NCI-H1105 (cell line): ENCODE measurements at places on chromosomes 5 and 9.
A peak's percentile ranks its signal among the peaks of the same experiment; 100 is the strongest.

GRCh38 chr5:164688437-164688836 is 1183.0 kb downstream of the MAT2B start:
- DNase-seq, result no peak

DNA sequence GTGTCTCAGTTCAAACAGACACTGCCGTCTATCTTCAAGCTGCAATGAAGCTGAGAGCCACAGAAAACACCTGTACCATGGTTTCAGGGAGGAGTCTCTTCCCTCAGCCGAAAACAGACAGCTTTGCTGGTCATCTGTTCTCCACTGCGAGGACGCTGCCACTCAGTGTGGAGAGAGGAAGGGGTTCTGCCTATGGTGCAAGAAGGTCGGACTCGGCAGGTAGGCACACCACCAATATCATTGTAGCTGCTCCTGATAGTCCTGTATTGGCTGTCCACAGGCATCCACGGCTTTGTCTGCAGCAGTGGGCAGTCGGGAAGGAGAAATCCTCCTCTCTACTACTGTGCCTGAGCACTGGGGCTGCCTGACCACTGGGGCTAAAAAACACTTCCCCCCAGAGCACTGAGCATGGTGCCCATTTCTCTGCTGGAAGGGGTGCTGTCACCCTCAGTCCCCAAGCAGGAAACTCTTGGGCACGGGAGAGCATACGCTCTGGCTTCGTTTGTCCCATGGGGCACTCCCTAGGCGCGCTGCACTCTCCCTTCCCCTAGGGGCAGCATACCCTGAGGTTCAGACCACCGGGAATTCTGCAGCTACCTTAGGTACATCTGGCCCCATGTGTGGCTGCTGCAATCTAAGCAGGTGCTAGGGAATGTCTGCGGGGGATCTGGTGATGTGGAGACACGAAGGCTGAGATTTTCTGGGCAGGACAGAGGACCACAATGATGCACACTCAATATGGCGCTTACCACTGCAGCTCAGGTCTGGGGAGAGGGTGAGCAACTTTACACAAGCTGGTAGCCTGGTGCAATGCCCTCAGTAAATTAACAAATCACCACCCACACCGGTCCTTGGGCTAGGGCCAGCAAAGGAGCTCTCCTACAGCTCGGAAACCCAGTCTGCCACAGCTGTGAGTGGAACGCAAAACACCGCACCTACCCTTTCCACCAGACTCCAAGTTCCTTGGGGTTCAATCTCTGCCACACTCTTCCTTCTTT is 880.9 kb upstream of the SEMA6A start:
- DNase-seq, result no peak

DNA sequence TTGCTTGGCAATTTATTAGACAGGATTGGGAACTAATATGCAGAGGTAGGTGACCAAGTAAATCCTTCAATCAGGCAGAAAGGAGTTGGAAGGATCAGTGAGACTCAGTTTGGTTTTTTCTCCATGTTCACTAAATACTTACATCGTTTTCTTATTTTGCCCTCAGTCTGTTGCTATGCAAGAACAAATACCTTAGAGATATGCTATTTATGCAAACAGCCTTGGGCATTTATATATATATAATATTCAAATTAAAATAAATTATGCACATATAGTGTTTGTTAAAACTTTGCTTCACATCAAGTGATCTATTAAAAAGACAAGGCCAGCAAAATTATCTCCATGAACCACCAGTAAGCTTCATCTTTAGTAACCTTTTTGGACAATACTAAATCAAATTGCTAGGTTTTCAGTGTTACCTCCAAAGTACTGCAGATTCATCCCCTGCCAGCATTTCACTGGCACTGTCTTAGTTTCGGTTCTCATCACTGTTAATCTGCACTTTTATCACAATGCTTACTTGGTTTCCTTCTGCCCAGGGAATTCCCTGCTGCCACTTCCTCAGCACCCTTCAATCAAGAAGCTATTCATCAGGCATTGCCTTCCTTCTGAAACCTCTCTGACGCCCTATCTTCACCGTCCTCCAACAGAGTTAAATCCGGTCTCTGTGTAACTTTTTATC is 26.0 kb upstream of the LIFR start:
- no peak for DNase-seq

- DNase-seq, result no peak
Measured at GRCh38 chr5:72811849-72812248, 4.6 kb upstream of the TNPO1 start.

- DNase-seq, result peak; percentile 60
Measured at GRCh38 chr5:56638061-56638621, 177.2 kb upstream of the MAP3K1 start.

- DNase-seq, result no peak
Measured at GRCh38 chr9:20379804-20380225, 242.5 kb downstream of the MLLT3 start.

DNA sequence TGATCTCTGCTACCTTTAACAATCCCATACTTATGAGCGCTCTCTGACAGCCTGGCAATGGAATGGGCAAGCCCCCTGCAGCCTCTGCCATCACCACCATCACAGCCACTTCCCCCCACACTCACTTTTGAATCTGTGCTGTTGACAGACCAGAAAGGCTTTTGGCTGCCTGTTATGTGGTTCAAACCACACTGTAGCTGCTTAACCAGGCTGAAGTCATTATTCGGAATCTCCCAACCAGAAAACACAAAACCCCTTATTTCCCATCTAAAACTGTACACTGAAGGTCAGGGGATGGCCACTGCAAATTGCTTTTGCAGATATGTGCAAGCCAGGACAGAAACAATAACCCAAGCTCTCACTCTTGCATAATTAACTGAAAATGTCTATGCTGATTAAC is 35.8 kb downstream of the PTCH1 start:
- DNase-seq, result no peak

DNA sequence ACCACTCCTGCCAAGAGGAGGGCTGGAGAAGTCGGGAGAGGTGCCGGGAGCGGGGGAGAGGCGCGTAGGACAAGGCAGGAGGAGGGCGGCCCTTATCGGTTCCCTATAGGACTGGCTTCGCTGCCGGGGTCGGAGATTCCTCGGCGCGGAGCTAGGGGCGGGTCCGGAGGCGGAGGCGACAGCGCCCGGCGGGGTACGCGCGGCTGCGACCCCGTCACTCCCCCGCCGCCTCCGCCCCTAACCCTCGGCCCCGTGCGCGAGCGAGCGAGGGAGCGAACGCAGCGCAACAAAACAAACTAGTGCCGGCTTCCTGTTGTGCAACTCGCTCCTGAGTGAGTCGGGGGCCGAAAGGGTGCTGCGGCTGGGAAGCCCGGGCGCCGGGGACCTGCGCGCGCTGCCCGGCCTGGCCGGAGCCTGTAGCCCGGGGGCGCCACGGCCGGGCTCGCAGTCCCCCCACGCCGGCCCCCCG is 2.0 kb downstream of the GLIS3 start:
- peak; percentile 61 for DNase-seq

DNA sequence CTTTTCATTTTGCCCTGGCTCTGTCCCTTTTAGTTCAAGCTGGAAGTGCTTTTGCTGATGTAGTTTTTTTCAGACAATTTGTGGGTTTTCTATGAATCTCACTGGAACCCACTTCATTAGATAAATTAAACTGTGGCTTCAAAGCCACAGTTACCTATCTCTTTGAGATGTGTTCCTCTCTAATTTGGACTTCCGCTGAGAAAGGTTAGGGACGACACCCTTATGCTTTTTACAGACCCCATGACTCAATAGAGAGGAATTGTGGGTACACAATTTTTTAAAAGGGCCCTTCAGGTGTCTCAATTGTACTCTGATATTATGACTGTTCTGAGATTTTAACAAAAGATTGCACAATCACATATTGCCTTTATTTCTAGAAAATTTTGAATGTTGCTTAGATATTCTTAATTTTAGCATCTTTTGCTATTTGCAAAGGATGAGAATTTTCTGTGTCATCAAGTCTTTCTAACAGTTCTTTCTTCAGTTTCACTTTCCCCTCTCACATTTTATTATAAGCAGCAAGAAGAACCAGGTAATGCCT is 110.6 kb downstream of the GADD45G start:
- no peak for DNase-seq

DNA sequence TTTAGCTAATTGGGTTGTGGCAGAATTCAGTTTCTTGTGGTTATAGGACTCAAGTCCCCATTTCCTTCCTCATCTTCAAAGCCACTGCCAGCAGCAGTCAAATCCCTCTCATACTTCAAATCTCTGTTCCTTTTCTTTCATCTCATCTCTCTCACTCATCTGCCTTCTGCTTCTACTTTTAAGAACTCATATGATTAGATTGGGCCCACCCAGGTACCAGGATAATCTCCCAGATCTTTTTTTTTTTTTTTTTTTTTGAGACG is 8.0 kb upstream of the REEP5 start:
- no peak for DNase-seq

GRCh38 chr9:86585422-86586143 is 231.4 kb upstream of the TUT7 start:
- no peak for DNase-seq

DNA sequence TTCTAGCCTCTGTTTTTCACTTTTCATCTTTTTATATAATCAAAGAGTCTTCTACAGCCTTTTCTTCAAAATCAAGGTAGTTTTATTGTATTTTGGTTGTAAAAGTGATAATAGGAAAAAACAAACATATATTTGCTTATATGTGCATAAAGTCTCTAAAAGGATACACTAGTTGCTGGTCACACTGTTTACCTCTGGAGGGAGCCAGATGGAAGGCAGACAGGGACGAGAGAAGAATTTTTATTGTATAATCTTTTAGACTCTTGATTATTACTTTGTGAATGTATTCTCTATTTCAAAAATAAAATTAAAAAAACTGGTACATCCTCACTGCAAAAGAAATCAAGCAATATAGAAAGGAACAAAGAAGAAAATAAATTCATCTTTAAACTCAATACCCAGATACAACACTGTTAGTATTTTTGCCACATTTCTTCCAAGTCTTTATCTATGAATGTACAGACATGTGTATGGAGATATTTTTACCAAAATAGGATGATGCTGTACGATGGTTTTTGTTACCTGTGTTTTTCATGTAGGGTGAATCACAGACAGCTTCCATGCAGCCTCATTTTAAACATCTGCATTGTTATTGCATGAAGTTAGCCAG is 6.1 kb upstream of the RNF183 start:
- no peak for DNase-seq

GRCh38 chr9:87973122-87973521 is 1.2 kb downstream of the CDK20 start:
- no peak for DNase-seq

GRCh38 chr5:78483809-78484521 is 123.5 kb downstream of the SCAMP1 start:
- no peak for DNase-seq

DNA sequence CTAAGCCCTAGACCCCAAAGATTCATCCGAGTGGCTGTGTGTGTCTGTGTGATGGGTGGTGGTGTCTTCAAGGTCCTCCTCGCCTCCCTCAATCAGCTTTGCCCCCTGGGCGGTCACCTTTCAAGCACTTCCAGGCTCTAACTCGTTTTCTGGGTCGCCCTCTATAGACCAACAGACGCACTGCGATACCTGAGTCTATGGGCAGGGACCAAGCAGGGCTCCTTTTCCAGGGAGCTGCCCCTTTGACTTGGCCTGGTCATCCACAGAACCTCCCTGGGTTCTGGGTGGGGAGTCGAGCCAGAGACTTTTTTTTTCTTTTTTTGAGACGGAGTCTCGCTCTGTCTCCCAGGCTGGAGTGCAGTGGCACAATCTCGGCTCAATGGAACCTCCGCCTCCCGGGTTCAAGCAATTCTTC is 1.1 kb downstream of the SLC27A4 start:
- DNase-seq, result peak; percentile 51

DNA sequence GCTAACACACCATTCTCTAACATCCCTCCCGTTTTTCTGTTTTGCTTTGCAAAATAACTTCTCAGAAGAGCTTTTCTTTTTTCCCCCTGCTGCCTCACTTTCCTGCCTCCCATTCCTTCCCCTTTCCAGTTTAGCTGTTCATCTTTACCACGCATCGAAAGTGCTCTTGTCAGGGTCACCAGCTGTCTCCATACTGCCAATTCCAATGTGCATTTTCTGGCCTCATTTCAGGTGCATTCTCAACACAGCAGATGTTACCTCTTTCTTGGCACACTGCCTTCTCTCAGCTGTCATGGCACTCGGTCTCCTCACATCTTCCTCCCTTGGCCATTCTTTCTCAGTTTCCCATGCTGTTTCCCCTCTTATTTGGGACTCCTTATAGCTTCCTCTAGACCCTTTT is 9.5 kb downstream of the ARSK start:
- DNase-seq, result peak; percentile 33

GRCh38 chr9:132187121-132187620 is 25.3 kb downstream of the NTNG2 start:
- DNase-seq, result no peak

DNA sequence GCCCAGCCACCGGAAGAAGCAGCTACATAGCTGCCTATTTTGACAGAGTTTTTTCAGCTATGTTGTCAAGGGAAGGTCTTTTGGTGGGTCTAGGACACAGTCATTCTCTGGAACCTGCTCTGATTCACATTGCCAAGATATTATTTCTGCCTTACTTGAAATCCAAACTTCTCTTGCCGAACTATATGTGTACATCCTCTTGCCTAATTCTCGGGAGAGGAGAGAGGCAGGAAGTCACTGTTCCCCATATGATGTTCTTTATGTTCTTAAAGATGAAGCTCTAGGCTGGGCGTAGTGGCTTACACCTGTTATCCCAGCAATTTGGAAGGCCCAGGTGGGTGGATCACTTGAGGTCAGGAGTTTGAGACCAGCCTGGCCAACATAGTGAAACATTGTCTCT is 8.6 kb downstream of the TMEM252 start:
- no peak for DNase-seq

DNA sequence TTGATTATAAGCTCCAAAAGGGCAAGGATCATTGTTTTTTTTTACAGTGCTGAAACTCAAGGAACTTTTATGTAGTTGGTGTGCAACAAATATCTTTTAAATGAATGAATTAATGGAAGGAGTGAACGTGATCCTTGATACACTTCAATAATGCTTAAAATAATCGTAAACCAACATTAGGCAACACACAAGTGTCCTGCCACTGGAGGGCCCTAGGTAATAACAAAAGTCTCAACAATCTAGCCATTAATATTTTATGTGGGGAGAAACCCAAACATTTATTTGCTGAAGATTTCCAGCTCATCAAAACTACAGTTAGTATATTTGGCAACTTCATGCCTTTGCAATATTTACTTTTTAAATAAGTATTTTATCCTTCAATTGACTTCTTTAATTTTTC is 309.0 kb upstream of the FBXL7 start:
- no peak for DNase-seq

DNA sequence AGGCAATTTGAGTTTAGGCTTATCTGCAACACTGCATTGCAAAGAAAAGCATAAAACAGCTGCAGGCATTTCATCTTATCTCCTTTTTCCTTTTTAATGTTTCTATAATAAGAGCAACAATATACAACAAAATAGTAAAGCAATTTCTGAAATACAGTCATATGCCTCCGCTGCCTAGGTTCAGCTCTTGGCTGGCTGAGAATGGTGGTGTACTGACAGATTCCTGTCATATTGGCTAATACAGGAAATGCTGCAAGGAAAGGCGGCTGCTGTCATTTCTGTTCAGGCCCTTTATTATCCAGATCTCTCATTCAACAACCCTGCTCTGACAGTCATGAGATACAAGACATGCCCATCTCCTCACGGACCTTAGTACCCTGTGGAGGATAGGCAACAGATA is 677.0 kb downstream of the TAF11L14 start:
- no peak for DNase-seq

- no peak for DNase-seq
Measured at GRCh38 chr5:82255844-82256243, 22.3 kb downstream of the RPS23 start.
